ENCODE measurements at places on chromosomes 16 and 17.

DNA sequence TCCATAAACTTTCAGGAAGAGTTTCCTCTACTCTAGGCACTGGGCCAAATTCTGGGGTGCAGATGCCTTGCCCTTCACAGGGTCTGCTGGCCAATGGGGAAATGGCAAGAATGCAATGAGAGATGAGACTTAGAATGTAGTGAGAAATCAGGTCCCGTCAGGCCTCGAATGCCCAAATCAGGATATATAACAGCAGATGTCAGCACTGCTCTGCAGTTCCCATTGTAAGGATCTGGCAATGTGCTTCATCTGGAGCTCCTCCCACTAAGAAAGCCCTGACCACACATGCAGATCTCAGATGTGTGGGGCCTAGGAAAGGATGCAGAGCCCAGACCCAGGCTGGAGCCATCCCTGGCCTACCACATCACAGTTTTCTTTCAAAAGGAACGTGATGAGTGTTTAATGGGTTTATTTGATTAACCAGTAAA, 13.9 kb upstream of the LPCAT2 start:
- DNase-seq: peak; percentile 68

DNA sequence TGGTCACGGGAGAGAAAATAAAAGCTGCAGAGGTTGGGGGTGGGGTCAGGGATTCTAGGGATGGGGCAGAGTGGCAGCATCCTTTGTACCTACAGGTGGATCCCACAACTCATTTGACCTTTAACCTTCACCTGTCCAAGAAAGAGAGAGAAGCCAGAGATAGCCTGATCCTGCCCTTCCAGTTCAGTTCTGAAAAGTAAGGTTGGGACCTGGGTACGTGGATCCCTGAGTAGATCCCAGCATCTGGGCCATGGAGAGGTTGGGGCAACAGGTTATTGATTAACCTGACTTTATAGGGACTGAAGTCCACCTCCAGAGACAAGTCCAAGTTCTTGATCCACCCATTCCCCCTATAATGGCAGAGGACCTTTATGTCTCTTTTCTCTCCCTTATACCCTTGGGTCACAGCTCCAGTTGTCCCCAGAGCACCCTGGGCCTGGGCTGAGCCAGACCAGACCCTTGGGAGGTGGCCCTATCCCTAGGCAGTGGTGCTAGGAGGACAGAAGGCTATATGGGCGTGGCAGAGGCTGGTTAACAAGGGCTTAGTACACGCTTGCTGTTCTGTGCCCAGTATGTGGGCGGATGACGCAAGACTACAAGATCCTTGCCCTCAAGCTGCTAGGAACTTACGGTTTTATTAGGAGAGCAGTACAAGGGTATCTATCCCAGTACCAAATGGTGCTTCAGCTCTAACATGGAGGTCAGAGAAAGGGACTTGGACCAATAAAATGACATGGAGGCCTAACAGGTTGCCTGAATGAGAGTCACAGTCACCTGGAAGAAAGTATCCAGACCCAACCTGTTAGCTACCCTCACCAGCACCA, 3.3 kb downstream of the CLDN7 start:
- DNase-seq: no peak

GRCh38 chr16:53519417-53520091, 16.5 kb upstream of the AKTIP start:
- DNase-seq: no peak

- DNase-seq: no peak
Measured at GRCh38 chr16:22014271-22014873, 6.5 kb downstream of the MOSMO start.

- DNase-seq: peak; percentile 59
Measured at GRCh38 chr17:80855948-80856862, 135.4 kb upstream of the CHMP6 start.

DNA sequence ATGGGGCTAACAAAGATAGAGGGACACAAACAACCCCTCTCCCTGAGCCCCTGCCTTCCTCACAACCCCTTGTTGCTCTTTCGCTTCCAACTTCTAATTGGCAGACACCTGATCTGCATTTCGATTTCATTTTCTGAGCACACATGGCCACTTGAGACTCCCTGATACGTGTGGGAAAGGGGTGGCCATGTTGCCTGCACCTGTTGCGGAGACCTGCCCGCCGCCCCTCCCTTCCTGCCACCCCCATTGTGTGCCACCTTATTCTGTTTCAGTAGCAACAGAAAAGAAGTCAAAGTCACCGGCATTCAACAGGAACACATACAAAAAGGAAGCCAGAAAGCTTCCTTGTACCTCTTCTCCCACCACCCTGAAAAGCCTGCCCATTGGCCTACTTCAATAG, 254.7 kb upstream of the SOX9 start:
- DNase-seq: no peak

- no peak for DNase-seq
Measured at GRCh38 chr17:73198930-73199260, 6.0 kb downstream of the COG1 start.

DNA sequence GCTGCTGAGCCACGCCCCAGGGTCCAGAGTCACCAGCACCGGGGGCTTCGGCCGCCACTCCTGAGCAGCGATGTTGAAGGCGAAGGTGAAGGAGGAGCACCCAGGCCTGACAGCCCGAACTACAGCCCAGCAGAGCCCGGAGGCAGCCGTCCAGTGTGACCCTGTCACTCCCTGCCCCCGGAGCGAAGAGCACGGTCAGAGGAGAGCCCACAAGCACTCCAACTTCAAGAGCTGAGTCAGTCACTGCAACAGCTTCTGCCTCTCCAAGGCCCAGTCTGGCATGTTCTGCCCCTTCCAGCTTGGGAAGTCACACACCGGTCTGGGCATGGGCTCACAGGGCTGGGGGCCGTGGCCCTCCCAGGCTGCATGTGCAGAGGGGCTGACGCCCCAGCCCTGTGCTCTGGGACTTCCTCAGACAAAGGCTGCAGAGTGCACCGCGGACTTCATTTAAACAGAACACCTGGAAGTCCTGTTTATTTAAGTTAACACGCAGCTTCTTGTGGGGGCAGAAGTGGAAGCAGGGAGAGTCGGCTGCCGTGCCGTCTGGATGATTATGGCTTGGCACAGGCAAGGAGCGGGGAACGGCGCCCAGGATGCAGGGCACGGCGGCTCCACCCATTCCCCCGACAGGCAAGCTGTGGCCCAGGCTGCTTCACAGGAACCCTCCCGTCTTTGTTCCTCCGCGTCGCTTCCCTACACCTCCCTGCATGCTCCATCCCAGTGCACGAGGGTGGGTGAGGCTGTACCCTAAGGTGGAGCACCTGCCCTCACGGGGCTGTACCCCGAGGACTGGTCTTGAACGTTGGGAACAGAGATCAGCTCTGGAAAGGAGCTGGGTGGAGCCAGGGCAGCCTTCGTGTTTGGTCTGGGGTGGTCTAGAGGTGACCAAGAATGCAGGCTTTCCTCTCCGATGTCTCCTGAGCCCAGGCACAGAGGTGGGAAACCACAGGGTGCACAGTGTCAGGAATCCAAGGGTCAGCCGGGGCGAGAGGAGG, 68.9 kb upstream of the METRNL start:
- DNase-seq: no peak

DNA sequence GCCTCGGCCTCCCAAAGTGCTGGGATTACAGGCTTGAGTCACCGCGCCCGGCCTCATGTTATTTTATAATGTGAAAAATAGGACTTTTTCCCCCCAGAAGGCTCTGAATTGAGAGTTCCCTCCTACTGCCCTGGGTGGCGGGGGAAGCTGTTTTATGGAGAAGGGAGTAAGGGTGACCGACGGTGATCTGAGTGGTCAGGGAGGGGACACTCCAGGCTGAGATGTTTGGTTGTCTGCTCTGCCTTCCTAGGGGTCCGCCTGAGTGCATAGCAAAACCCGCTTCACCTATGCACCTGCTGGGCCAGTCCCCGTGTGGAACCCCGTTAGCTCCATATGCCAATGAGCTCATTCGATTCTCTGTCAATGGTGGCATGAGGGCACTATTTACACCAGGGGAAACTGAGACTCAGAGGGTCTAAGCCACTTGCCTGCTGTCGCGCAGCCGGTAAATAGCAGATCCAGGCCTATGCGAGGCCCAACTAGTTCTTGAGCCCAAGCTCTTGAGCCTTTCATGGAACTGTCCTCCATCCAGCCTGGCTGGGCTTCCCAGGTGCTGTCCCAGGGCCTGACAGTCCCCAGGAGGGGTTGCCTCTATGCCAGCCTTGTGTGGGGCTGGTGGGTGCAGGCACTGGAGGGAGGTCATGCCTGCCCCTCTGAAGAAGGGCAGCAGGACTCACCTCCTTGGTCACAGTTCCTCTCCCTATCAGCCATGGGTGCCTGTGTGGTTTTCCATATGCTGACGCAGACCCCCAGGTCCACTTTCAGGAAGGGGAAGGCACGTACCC, 1.7 kb upstream of the GJD3 start:
- no peak for DNase-seq

DNA sequence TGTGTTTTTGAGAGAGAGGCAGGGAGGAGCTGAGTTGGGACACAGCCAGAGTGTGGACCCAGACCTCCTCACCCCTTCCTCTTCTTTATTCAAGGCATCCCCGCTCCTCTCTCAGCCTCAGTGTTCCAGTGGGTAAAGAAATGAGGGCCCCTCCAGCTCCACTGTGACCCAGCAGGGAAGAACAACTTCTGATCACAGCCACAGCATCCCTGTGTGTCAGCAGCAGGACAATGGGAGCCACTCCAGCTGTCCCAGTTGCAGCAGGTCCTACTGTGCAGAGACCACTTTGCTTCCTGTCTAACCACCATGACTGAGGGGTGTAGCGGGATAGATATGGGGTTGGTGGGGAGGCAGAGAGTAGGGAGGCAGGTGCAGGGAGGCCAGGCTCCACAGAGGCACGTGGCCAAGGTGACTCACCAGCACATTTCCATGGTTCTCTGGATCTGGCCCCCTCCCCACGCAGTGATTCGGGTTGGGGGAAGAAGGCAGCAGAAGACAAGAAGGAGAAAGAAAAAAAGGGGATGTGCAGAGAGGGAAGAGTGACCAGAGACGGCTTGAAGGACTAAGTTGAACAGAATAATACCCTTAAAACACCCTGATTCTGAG, 24.5 kb downstream of the PIK3R5 start:
- no peak for DNase-seq

- DNase-seq: no peak
Measured at GRCh38 chr16:89297910-89298545, 80.5 kb downstream of the ZNF778 start.
